ENCODE measurements at places on chromosomes 11 and 22.

GRCh38 chr11:47306484-47306844, 36.5 kb downstream of the MADD start:
- no peak for DNase-seq

- no peak for DNase-seq
These were observed 30.7 kb upstream of the CLDN5 start for GRCh38 chr22:19554834-19555404.

DNA sequence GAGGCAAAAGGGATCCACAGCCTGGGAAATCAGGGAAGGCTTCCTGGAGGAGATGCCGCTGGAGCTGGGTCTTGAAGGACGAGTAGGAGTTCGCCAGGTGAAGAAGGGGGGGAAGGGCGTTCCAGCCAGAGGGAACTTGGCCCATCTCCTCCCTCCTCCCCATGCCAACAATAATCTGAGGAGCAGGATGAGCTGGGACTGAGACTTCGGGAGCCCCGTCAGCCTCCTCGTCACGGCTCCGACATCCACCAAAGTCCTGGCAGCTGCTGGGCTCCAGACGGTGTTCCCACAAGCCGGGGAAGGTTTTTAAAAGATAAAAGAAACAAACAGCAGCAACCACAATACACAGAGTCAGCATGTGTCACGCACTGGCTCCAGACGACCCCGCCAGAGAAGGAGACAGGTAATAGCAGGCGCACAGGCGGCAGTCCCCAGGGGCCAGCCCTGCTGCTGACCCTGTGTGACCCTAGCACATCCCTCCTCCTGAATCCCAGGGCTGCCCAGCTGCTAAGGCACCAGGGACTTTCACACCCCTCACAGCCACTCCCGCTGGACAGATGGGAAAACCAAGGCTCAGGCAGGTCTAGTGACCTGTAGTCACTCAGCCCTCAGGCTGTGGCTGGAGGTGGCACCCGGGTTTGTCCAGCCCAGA, 37.3 kb downstream of the NUP50 start:
- no peak for DNase-seq

- DNase-seq = no peak
These were observed 56.2 kb downstream of the NFAM1 start for GRCh38 chr22:42375982-42376381.

DNA sequence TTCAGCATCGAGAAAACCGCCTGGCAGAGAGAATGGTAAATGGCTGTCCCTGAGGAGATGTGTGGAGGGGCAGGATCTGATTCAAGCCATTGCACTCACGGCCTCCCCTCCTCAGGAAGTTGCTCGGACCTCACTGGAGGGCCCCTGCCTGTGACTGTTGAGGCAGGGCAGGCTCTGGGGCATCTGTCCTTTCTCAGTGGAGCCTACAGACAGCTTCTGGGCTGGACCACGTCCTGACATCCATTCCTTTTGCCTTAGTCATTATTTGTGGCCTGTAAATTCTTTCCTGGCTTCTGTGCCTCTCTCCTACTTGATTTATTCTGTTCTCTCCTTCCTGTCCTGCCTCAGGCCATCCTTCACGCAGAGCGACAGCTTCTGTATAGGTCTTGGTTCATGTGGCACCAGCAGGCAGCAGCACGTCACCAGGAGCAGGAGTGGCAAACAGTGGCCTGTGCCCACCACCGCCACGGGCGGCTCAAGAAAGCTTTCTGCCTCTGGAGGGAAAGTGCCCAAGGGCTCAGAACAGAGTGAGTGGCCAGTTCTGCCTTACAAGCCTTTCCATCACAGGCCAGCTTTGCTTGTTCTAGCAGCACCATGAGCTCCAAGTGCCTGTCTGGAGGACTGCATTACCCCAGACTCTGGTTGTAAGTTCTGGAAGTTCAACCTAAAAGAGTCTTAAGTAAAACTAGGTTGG, 59.6 kb downstream of the PISD start:
- DNase-seq = no peak

DNA sequence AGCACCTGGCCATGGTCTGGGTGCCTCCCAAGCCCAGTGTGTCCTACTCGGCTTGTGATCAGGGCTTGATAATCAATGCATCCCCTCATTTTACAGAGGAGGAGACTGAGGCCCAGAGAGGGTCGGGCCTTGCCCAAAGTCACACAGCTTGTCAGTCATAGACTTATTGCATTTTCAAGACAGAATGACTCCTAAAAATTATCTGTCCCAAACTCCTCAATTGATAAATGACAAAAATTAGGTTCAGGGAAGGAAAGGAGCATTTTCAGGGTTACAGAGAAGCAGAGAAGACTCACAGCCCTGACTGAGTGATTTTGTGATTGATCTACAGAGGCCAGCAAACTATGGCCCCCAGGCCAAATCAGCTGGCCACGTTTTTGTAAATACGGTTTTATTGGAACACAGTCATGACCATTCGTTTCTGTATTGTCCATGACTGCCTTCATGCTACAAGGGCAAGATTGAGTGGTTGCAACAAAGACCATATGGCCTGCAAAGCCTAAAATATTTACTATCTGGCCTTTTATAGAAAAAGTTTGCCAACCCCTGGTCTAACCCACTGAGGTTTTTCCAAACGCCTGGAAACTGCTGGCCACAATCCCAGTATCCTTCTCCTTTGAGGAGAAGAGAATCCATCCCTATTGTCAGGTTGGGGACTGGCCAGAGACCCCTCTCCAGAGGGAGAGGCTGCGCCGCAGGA, 35.1 kb upstream of the NAV2 start:
- no peak for DNase-seq

DNA sequence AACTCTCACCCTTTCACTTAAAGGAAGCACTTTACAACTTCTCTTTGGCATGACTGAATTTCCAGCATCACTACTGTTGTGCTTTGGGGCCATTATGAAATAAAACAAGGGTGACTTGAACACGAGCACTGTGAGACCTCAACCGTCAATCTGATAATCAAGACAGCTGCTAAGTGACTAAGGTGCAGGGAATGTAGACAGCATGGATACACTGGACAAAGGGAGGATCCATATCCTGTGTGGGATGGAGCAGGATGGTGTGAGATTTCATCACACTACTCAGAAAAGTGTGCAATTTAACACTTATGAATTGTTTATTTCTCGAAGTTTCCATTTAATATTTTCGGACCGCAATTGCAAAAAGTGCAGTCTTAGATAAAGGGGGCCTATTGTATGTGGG, 16.1 kb upstream of the EXPH5 start:
- no peak for DNase-seq

GRCh38 chr22:24901448-24901847, 45.0 kb downstream of the LHFPL7 start:
- DNase-seq = no peak

- no peak for DNase-seq
These were observed 198.6 kb downstream of the KIF18A start for GRCh38 chr11:27909386-27909785.
